NCI-H1417 treated with DMSO at 0.1 percent for 48 hours (cell line): ENCODE measurements at places on chromosomes 12 and 14.

- no peak for DNase-seq
Observed at GRCh38 chr12:18429366-18429765, 168.0 kb downstream of the PIK3C2G start.

DNA sequence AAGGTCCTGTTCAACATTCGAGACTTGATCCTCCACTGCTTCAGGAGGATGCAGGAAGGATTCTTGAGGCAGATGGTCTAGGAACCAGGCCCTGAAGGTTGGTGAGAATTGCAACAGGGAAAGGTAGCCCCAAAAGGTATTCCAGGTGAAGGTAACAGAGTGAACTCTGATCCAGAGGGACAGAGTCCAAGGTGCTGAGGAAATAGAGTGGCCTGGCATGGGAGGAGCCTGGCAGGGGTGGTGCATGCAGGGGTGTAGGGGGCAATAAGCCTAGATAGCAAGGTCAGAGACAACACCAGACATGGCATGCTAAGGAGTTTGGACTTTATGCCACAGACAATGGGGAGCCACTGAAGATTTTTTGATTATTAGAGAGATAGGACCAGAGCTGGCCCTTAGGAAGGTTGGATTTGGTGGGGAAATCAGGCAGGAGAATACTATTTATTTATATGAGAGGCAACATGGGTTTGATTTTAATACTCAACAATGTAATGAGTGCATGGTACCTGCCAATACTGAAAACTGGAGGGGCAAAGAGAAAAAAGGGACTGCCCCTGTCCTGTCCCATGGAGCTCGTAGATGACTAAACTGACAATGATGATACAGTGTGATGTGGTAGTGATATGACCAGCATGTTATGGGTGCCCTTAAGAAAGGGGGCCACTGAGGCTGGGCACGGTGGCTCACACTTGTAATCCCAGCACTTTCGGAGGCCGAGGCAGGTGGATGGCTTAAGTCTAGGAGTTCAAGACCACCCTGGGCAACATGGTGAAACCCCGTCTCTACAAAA, 50.5 kb upstream of the TMED10 start:
- no peak for DNase-seq

DNA sequence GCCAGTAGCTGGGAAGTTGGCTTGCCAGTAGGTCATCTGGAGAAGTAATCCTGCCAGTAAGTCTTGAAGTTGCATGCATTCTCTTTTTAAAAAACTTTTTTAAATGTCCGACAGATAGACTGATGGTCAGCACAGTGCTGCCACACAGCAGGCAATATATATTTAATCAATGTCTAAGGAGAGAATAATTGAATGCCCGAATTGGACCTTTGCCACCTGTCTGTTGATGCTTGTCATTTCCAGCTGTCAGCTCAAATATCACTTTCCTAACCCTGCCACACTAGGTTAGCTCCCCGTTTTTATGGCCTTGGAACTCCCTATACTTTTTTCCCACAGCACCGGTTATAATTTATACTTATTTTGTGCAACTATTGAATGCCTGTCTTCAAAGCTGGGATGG, 2.1 kb upstream of the SLC15A4 start:
- no peak for DNase-seq

DNA sequence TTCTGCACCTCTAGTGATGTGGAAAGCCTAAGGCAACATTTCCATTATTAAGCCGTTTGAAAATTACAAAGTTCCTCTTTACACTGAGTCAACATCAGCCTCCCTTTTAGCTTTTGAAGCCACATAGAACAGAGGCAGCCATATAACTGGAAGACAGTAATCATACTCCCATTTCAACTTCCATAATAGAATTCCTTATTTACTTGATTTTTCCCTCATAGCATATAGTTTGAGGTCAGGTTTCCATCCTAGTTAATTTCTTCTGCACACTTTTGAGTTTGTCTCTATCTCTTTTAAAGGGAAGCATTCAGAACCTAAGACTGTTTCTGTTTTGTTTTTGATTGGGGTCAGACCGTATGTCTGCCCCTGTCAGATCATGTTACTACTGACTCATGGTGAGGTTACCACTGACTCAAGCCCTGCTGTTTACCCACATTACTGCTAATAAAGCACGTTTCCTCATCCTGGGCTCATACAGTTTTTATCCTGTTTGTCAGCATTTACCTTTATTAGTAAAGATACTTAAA, 161.0 kb downstream of the SLC38A4 start:
- no peak for DNase-seq

DNA sequence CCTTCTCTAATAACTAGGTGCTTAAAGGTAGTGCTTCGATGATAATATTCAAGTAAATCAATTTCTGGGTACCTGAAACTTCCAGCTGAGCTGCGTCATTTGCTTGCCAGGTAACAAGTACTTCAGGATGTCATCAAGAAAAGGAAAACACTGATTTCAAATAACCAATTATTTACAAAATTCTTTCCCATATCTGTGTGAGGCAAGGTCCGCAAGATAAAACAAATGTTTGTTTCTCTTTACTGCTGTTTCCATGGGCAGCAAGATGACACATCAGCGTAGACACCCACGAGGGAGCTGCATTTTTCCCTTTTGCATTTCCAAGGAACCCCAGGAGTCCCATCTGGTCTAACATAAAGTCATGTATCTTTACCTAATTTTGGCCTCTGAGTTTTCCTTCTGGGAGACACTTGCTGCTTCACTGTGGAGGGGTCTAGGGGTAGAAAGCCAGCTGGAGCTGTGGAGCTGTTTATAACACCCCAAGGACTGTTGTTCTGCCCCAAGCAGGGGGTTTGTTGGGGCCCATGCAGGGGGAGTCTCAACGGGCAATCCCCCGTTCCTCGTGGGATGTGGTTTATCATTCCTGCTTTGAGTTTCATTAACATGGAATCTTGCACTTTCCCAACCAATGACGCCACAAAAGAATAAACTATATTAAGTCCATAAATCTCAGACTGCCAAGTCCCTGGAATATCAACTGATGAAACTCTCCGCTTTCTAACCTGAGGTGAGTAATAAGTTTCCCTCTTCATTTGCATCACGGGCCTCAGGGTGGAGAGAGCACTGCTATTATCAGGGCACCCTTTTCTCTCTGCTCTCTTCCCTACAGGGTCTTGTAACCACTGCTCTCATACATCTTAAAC, 112.8 kb upstream of the PELI2 start:
- DNase-seq, result no peak

DNA sequence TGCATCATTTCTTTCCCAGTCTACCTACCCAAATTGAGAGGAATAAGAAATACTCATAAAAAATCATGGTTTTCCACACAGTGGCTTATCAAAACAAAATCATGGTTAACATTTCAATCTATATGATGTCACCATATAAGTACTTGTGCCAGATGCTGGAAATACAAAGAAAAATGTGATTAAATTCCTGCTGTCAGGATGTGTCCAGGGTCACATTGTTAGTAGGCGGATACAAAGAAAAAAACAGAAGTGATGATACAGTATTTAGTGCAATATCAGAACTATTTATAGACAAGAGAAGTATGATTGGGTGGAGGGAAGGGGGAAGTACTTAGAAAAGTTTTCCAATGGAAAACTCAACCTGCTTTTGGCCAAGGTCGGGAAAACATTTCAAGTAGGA, 47.0 kb upstream of the OR6J1 start:
- DNase-seq, result no peak
